ENCODE measurements at places on chromosomes 11 and 22. TPM values are rescaled to one million over a fixed set of nuclear protein-coding genes. Genes with fewer than 3 reads are reported as not detected.

The GCAT gene
- total RNA-seq, result 3.6 TPM

The UBQLNL gene
- not detected for total RNA-seq

The HIPK3 gene
- 23.5 TPM for total RNA-seq

The PATE4 gene
- total RNA-seq, result not detected

The HOATZ gene
- not detected for total RNA-seq

The OR5J2 gene
- total RNA-seq, result not detected

The BRSK2 gene
- 6.8 TPM for total RNA-seq

The PAMR1 gene
- not detected for total RNA-seq

The OR6T1 gene
- total RNA-seq, result not detected

The TAF1D gene
- 87.4 TPM for total RNA-seq

The CARD10 gene
- total RNA-seq, result 40.8 TPM

The BARX2 gene
- total RNA-seq, result not detected

The SOX6 gene
- not detected for total RNA-seq

The PNPLA5 gene
- total RNA-seq, result 0.04 TPM

The APOBEC3F gene
- total RNA-seq, result 2.1 TPM

The MS4A4A gene
- not detected for total RNA-seq

The EXT2 gene
- 65.0 TPM for total RNA-seq

The MAPK8IP2 gene
- 4.3 TPM for total RNA-seq

The EFEMP2 gene
- 0.67 TPM for total RNA-seq

The RASSF10 gene
- total RNA-seq, result 10.7 TPM

The RAG1 gene
- total RNA-seq, result 0.27 TPM

The POU2AF2 gene
- total RNA-seq, result not detected

The MFNG gene
- total RNA-seq, result 2.7 TPM

The GTF2H1 gene
- 39.3 TPM for total RNA-seq

The OR52N4 gene
- total RNA-seq, result not detected

The SNX32 gene
- total RNA-seq, result 0.14 TPM

The PGA5 gene
- total RNA-seq, result not detected

The CHADL gene
- not detected for total RNA-seq

The CALCA gene
- total RNA-seq, result not detected

The FLRT1 gene
- total RNA-seq, result not detected

The KIRREL3 gene
- 10.4 TPM for total RNA-seq

The YPEL4 gene
- 0.51 TPM for total RNA-seq

The FJX1 gene
- 39.0 TPM for total RNA-seq

The MSANTD4 gene
- total RNA-seq, result 9.6 TPM

The ARHGAP8 gene
- 1.4 TPM for total RNA-seq

The JHY gene
- 3.8 TPM for total RNA-seq

The MYRF gene
- 21.2 TPM for total RNA-seq

The ART5 gene
- 0.41 TPM for total RNA-seq

The MS4A15 gene
- total RNA-seq, result not detected

The NCAM1 gene
- not detected for total RNA-seq

The SCT gene
- total RNA-seq, result not detected

The OR1S1 gene
- not detected for total RNA-seq

The SMTNL1 gene
- not detected for total RNA-seq

The ACR gene
- total RNA-seq, result not detected

The SNX19 gene
- total RNA-seq, result 18.1 TPM
